Activated CD8-positive, alpha-beta memory T cell treated with anti-CD3 and anti-CD28 coated beads for 48 hours (primary cell): ENCODE measurements at places on chromosomes 3 and 15.

DNA sequence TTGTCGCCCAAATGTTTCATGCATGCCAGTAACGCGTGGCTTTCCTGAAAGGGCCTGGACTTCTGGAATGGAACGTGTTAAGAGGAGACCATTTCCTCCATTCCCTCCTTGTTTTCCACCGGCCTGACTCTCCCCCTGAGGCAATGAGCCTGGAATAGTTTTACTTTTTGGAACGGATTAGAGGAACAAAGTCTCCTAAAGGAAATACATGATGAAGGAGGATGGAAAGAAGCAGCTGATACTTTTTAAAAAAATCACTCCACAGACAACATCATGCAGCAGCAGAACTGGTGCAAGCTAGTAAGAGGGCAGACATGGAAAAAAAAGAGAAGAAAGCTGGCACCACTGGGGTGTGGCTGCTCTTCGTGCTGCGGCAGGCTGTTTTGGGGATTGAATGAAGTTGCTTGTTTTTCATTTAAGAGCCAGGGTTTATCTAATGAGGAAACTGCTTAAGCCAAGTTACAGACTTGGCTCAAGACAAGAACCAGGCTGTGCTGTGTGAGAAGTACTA is 3.6 kb upstream of the KBTBD12 start:
- DNase-seq, result no peak

- no peak for DNase-seq
Observed at GRCh38 chr15:80127911-80128310, 24.9 kb upstream of the FAH start.

DNA sequence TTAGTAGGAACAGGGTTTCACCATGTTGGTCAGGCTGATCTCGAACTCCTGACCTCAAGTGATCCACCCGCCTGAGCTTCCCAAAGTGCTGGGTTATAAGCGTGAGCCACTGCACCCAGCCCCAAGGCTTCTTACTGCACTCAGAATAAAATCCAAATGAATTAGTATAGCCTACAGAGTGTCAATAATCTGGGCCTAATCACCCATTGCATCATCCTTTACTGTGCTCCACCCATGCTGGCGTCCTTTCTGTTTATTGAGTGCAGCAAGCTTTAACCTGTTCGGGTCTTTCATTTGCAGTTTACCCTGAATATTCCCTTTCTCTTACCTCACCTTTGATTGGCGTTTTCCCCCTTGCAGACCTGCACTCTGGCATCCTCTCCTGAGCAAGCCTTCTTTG is 77.7 kb downstream of the CEP63 start:
- DNase-seq, result no peak

DNA sequence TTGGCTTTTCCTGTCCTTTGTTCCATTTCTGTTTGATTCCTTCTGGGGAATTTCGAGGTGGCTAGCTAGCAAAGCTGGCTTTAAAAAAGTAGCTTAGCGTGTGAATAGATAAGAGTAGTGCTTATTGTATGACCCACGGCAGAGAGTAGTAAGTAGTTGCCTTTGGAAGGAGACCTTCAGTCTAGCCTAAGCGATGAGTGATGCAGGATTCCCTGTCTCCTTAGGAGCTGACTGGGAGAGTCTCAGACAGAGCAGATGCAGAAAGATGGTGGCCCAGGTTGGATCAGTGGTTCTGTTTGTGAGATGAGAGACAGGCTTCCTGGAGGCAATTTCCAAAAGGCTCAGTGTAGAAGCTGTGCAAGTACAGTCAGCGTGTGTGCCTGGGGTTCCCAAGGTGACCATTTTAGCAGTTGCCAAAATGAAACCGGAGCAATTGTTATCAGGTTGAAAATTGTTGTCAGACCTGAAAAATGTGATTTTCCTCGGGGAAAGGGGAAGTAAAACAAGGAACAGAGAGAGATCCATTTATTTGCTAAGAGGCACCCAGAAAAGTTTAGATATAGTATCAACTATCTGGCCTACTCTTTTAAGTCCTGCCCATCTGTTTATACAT is 681 bp upstream of the IL5RA start:
- no peak for DNase-seq

GRCh38 chr3:125634336-125634950 is 39.1 kb upstream of the OSBPL11 start:
- DNase-seq, result no peak

DNA sequence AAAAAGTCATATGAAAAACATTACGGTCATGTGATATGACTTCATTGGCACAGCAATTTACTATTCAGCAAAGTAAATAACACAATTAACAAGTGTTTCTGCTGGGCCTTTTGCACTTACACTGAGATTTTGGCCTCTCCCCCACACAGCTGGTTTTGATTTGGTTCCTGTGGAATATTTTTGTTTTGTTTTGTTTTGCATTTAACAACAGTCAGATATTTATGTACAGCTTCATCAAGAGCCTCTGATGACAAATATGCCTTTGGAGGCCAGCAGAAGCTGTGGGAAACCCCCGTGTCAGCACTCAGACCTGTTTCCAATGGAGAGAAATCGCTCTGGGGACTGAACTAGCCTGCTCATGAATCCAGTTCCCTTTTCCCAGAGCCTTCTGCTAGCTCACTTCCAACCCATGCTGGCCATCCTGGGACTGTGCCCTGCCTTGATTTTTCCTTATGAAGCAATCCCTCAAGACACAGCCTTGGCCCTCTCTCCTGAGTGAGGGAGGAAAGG is 161.9 kb downstream of the ATG7 start:
- DNase-seq, result no peak

GRCh38 chr3:150222691-150223489 is 185.2 kb upstream of the TSC22D2 start:
- no peak for DNase-seq

GRCh38 chr3:81716870-81717509 is 44.5 kb downstream of the GBE1 start:
- DNase-seq, result no peak

- no peak for DNase-seq
Observed at GRCh38 chr3:197352382-197352781, 54.0 kb upstream of the DLG1 start.

GRCh38 chr15:85027033-85027380 is 45.4 kb downstream of the PDE8A start:
- no peak for DNase-seq

- DNase-seq, result no peak
Observed at GRCh38 chr15:60021589-60022378, 17.7 kb downstream of the FOXB1 start.

DNA sequence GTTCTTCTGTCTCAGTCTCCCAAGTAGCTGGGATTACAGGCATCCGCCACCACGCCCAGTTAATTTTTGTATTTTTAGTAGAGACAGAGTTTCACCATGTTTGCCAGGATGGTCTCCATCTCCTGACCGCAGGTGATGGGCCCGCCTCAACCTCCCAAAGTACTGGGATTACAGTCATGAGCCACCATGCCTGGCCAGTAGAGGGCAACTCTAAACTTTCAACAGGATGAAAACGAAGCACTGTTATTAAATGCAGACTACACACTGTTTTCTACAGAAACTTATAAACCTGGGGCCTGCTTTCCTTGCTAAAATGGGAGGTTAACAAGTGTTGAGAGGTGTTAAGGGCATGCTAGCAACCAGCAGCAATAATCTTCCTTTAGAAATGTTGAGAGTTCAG is 7.6 kb downstream of the ARPC4 start:
- no peak for DNase-seq

DNA sequence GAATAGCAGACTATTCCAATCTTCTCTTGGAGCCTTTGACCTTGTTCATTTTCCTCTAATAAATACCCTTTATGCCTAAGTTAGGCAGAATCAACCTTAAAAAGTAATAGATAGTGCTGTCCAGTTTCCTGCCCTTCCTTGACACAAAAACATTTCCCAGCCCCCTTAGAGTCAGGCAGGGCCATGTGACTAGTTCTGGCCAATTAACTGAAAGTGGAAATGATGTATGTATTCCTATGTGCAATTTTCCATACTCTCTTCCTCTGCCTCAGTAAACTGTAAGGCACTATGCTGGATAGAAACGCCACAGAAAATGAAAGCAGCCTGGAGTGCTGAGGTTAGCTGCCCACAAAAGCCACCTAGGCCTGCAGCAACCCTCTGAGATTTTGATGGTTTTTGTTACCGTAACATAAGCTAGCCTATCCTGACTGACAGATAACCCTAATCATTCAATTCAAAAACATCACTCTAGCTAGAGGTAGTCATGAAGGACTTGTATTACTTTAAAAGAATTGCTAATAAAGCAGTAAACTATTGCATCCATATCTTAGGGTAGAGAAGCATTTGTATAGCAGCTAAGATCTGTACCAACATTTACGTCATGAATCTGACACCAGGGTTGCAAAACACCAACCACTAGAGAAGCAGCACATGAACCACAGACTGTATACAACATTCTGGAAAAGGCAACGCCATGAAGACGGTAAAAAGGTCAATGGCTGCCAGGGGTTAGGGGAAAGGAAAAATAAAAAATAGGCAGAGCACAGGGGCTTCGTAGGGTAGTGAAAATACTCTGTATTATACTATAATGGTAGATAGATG is 112.9 kb downstream of the ULK4 start:
- no peak for DNase-seq

GRCh38 chr3:157999246-157999645 is 107.0 kb downstream of the SHOX2 start:
- no peak for DNase-seq

DNA sequence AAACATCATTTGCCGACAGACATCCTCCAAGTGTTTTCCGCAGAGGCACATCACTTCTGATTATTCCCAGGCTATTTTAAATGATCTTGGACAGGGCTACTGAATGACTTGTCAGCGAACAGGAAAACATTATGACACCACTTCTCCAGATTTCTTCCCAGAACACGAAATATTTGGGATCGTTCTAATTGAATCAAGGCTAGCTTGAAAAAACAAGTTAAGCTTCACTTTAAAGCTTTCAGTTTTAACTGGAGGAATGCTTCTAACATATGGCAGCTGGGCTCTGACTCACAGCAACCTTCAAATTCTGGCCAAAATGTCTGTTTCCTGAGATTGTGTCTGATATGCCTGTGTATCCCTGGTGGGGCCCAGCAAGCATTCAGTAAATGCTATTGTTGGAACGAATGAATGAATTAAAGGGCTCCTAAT is 127.0 kb upstream of the ICE2 start:
- no peak for DNase-seq

- no peak for DNase-seq
Observed at GRCh38 chr3:127013758-127014535, 31.0 kb downstream of the PLXNA1 start.

- DNase-seq, result no peak
Observed at GRCh38 chr3:42686832-42687650, 1.7 kb downstream of the KLHL40 start.

DNA sequence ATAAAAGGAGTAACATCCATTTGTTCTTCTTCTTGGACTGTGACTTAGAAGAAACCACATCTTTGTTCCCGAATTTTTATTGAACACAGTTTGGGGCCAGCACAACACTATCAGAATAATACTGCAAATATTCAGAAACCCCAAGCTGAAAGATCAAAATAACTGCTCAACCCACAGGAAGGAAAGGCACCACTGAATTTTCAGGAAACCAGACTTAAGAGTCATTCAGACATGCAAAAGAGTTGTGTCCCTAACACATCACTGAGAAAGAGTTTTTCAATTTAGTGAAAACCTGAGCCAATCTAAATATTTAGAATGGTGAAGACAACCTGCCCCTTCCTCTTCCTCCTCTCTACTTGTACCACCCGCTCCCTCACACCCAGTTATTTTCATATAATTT is 295.0 kb upstream of the RORA start:
- DNase-seq, result no peak

- no peak for DNase-seq
Observed at GRCh38 chr3:176692966-176693785, 504.1 kb downstream of the TBL1XR1 start.

GRCh38 chr15:80418892-80419537 is 14.8 kb downstream of the ARNT2 start:
- DNase-seq, result no peak

- no peak for DNase-seq
Observed at GRCh38 chr3:181327349-181327748, 337.8 kb upstream of the DNAJC19 start.

- no peak for DNase-seq
Observed at GRCh38 chr3:190266913-190267290, 55.3 kb downstream of the CLDN1 start.

DNA sequence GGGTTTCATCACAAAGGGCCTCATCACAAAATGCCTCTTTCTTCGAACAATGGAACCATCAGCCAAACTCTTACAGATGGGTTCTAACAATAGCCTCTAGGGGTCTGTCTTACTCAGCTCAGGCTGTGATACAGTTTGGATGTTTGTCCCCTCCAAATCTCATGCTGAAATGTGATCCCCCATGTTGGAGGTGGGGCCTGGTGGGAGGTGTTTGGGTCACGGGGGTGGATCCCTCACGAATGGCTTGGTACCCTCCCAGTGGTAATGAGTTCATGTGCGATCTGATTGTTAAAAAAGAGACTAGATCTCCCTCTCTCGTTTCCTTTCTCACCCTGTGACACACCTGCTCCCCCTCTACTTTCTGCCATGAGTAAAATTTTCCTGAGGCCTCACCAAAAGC is 47.9 kb upstream of the LIPC start:
- no peak for DNase-seq

DNA sequence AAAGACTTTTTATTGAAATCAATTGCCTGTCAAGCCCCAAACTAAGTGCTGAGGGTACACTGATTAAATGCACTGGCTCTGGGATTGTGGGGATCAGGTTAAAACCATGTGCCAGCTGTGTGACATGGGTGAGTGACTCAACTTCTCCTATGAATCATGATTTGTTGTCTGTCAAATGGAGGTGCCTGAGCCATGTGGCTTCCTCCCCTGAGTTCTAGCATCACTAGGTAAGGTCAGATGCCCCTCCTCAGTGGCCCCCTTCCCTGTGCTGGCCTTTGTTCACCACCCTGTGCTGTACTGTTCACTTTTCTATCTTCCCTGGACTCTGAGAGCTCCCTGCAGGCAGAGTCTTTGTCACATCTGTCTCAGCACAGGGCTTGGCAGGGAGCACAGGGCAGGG is 43.6 kb upstream of the ATP2B2 start:
- no peak for DNase-seq

GRCh38 chr3:88003115-88003755 is 55.6 kb downstream of the CGGBP1 start:
- DNase-seq, result no peak

DNA sequence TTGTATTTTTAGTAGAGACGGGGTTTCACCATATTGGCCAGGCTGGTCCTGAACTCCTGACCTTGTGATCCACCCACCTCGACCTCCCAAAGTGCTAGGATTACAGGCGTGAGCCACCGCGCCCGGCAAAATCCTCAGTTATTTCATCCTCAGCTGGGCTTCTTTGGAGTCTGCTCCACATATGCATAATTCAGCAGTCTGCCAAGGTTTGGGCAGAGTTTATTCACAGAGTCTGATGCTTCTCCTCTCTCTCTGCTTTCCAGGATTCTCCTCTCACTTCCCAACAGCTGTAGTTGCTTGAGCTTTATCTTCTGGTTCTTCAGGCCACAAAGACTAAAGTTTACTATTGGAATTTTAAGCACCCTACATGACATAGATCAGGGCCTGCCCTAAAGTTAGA is 8.2 kb downstream of the ZNF106 start:
- DNase-seq, result no peak

GRCh38 chr3:162538491-162538890 is 1041.9 kb downstream of the OTOL1 start:
- DNase-seq, result no peak
